ENCODE measurements at places on chromosomes 4 and X.

DNA sequence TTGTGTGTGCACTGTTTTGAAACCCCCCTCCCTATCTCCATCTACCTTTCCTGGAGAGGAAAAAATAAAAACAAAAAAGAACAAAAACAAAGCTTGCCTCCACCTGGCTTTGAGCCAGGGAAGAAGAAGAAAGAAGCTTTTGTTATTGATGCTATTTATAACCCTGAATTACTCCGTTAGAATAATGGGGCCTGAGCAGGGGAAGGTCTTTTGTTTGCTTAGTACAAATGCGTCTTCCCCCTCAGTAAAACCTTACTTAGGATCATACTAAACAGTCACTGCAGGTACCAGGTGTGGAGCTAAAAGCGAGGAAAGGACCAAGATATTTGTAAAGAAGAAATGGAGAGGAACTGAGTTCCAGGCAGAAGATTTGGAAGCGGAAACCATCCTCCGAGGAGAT lies 352.1 kb downstream of the KCNIP4 start:
- no peak for DNase-seq

DNA sequence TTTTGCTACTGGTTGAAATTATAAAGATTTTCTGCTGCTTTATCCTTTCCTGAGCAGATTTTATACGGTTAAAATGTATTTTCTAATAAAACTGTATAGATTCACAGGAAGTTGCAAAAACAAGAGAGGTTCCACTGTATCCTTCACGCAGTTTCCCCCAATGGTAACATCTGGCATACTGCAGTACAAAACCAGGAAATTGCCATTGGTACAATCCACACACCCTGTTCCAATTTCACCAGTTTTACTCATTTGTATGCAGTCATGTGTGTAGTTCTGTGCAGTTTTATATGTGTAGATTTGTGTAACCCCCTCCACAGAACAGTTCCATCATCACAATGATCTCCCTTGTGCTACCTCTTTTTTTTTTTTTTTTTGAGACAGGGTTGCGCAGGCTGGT lies 20.0 kb downstream of the DDX3X start:
- DNase-seq: no peak

GRCh38 chrX:79270401-79270800 lies 96.7 kb downstream of the ITM2A start:
- peak; percentile 2 for DNase-seq

- DNase-seq: no peak
Observed at GRCh38 chrX:39677978-39678791, 419.6 kb downstream of the BCOR start.

DNA sequence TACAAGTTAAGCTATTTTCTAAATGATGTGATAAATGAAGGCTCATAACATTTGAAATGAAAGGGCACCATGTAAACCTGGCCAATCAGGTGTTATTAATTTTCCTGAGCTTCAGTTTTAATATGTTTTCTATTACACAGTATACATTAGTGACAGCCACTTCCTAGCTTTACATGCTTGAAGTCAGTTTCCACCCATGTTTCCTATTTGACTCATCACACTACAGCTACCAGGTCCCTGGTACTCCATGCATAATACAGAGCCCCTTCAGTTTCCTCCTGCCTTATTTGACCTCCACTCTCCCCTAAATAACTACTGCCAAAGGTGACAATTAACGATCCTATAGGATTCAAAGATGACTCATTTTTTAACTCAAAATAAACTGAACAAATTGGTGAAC lies 18.3 kb downstream of the ZNF518B start:
- no peak for DNase-seq

DNA sequence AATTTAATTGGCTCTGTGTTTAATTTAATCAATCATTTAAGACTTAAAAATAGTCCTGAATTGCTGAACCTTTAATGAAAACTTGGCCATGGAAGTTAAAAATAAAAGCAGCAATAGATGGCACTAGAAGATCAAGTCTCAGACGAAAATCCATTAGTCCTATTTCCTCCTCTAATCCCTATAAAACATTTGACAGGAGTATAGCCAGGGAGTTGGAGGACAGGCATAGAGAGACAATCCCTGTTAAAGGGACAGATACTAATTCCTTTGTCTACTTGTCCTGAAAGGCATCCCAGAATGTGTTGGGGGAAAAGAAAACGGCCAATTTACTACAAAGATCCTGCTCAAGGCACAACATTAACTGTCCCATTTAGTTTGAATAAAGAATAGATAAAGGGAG lies 276.3 kb upstream of the TACR3 start:
- no peak for DNase-seq

GRCh38 chrX:19990151-19990555 lies 708 bp downstream of the BCLAF3 start:
- DNase-seq: no peak

DNA sequence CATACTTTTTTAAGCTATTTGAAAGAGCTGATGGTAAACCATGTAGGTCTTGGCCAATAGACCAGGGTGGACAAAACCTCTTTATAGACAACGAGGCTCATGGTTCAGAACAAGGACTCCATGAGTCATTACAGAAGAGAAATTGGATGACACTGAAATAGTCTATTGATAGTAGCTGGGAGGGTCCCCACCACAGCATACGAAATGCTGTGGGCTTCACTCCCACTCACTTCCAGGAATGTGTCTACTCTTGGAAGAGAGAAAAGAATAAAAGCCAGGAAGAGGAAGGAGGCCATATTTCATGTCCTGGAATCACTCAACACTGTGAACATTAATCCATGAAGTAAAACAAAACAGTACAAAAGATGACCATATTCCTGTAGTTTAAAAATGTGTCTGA lies 82.3 kb upstream of the MXRA5 start:
- DNase-seq: no peak

GRCh38 chrX:73270753-73271152 lies 56.1 kb upstream of the NAP1L2 start:
- no peak for DNase-seq

DNA sequence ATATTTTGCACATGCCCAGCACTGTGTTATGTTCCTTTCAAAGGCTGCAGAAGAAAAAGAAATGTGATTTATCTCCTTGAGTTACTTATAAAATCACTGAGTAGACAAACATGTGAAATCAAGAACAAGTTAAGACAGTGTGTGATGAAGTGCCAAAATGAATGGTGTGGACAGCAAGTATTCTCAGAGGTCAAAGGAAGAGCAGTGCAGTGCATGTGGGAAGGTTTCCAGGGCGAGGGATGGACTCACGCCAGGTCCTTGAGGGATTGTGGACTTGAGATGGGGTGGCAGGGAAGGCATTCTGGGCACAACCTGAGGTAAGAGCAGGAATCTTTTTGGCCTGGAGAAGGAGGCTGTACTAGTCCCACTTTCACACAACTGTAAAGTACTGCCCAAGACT lies 115.5 kb downstream of the FNIP2 start:
- no peak for DNase-seq

DNA sequence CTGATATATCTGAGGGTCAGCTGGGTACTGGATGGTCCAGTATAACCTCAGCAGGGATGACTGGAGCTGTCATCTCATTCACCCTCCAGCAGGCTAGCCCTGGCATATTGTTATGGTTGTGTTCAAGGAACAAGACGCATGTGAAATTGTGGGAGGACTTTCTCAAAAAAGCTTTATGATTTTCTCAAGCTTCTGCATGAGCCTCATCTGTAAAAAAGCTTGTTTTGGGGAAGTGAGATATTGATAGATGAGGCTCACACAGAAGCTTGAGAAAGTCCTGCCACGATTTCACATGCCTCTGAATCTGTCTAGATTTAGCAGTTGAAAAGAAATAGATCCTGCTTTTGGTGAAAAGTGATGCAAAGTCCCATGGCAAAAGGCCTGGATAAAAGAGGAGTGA lies 93.4 kb downstream of the SPCS3 start:
- DNase-seq: no peak

DNA sequence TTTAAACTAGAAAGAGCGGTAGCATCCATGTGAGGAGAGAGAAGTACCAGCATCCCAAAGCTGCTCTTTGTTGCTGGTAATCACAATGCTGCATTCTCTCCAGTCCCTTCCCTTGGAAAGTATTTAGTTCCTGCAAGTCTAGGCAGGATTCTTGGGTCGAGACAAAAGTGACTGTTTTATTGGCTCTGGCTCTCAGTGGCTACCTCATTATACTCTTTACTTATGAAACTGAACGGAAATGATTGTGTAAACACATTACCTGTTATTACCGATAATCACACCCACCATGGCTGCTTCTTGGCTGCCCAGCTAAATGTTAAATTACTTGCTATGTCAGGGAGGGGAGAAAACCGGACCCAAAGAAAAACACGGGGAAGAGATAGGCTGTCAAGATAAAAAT lies 26.2 kb downstream of the ATXN3L start:
- no peak for DNase-seq

DNA sequence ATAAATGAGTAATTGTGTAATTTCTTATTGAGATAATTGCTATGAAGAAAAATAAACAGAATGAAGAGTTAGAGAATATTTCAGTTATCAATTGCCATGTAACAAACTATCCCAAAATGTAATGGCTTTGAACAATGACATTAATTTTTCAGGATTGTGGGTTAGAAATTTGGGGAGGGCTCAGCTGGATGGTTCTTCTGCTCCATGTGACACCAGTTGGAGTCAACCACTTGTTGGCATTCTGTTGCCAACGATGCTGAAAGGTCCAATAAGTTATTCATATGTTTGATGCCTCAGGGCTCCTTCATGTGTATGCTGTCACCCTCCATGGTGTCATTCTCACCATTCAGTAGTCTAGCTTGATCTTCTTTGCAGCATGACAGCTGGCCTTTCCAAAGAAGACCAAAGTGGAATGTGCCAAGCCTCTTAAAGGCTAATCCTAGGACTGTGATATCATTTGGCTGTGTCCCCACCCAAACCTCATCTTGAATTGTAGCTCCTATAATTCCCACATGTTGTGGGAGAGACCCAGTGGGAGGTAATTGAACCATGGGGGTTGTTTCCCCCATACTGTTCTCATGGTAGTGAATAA lies 20.9 kb upstream of the CCDC149 start:
- DNase-seq: no peak
